Thyroid gland (tissue), 4 donors: ENCODE measurements at places on chromosomes 6 and 20.

GRCh38 chr20:45174434-45175364 lies at the start of gene PI3:
PI3 (plus strand) TSS chr20:45174902; CDS start chr20:45174923, 21 bp downstream.
- H3K4me1 ChIP-seq, result no peaks in the 10 kb centered on the region
- H3K27ac ChIP-seq, result no peak within 1 kb of the TSS
- H3K36me3 ChIP-seq, result no peaks in the 10 kb centered on the region
- no peak for DNase-seq
- H3K27me3 ChIP-seq, result no peaks in the 10 kb centered on the region
- H3K4me3 ChIP-seq, result no peak within 1 kb of the TSS

GRCh38 chr6:6661684-6662083 lies 73.2 kb downstream of the LY86 start:
- peak; percentile 71 for DNase-seq
- no peaks in the 10 kb centered on the region for H3K27me3 ChIP-seq
- peaks cover 4% of the 10 kb centered on the region for H3K4me1 ChIP-seq
- no peaks in the 10 kb centered on the region for H3K36me3 ChIP-seq
- H3K4me3 ChIP-seq, result no peak overlapping the region

GRCh38 chr6:163466839-163467390 lies 52.4 kb downstream of the QKI start:
- no peaks in the 10 kb centered on the region for H3K4me1 ChIP-seq
- no peak overlapping the region for H3K4me3 ChIP-seq
- H3K36me3 ChIP-seq, result no peaks in the 10 kb centered on the region
- no peak for DNase-seq
- H3K27me3 ChIP-seq, result no peaks in the 10 kb centered on the region

- no peak overlapping the region for H3K27ac ChIP-seq
- no peaks in the 10 kb centered on the region for H3K4me1 ChIP-seq
- no peaks in the 10 kb centered on the region for H3K27me3 ChIP-seq
Observed at GRCh38 chr20:14341801-14342200, 4.4 kb upstream of the FLRT3 start.

DNA sequence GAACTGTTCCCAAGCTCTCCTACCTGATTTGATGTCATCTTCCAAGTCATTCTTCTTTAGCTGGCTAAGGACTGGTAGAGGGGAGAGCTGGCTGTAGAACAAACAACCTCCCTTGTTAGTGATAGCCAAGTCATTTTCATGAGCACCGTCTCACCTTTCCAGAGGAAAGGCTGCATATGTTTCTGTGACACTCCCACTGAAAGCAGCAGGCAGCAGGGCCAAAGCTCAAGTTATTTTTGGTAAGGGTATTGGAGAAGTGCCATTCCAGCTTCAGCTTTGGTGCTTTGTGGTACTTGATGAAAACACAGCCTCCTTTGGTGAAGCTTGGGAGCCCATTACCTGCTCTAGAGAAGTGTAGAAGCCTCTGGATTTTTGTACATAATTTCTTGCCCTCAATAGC lies 5.4 kb upstream of the DOK5 start:
- no peak overlapping the region for H3K4me3 ChIP-seq
- H3K27me3 ChIP-seq, result no peaks in the 10 kb centered on the region
- no peak for DNase-seq
- no peaks in the 10 kb centered on the region for H3K36me3 ChIP-seq
- H3K4me1 ChIP-seq, result no peaks in the 10 kb centered on the region
